ENCODE measurements at places on chromosomes 5 and 9. TPM values are rescaled to one million over a fixed set of nuclear protein-coding genes. Genes with fewer than 3 reads are reported as not detected.

The TMEM252 gene
- not detected for total RNA-seq

The RNF208 gene
- total RNA-seq, result 7.1 TPM

The SPACA9 gene
- total RNA-seq, result 4.4 TPM

The MEF2C gene
- total RNA-seq, result 0.07 TPM

The CHSY3 gene
- total RNA-seq, result not detected

The ATP10B gene
- total RNA-seq, result not detected

The RPL12 gene
- total RNA-seq, result 2,222 TPM

The CCNJL gene
- total RNA-seq, result not detected

The TSTD2 gene
- 12.7 TPM for total RNA-seq

The CCL28 gene
- total RNA-seq, result 13.9 TPM

The FGF18 gene
- total RNA-seq, result not detected

The ADAMTS12 gene
- not detected for total RNA-seq

The ACOT12 gene
- total RNA-seq, result not detected

The GLIPR2 gene
- total RNA-seq, result 18.4 TPM

The FOXE1 gene
- total RNA-seq, result 0.07 TPM

The SLC45A2 gene
- total RNA-seq, result not detected

The SLC9A3 gene
- total RNA-seq, result 2.4 TPM

The CDKN2B-AS1 gene
- 0.21 TPM for total RNA-seq

The ARSI gene
- not detected for total RNA-seq
